ENCODE measurements at places on chromosomes 5 and 9.

- DNase-seq: no peak
These were observed 17.3 kb downstream of the CENPH start for GRCh38 chr5:69206528-69207190.

- DNase-seq: no peak
These were observed 6.8 kb upstream of the HNRNPA0 start for GRCh38 chr5:137760719-137761516.

DNA sequence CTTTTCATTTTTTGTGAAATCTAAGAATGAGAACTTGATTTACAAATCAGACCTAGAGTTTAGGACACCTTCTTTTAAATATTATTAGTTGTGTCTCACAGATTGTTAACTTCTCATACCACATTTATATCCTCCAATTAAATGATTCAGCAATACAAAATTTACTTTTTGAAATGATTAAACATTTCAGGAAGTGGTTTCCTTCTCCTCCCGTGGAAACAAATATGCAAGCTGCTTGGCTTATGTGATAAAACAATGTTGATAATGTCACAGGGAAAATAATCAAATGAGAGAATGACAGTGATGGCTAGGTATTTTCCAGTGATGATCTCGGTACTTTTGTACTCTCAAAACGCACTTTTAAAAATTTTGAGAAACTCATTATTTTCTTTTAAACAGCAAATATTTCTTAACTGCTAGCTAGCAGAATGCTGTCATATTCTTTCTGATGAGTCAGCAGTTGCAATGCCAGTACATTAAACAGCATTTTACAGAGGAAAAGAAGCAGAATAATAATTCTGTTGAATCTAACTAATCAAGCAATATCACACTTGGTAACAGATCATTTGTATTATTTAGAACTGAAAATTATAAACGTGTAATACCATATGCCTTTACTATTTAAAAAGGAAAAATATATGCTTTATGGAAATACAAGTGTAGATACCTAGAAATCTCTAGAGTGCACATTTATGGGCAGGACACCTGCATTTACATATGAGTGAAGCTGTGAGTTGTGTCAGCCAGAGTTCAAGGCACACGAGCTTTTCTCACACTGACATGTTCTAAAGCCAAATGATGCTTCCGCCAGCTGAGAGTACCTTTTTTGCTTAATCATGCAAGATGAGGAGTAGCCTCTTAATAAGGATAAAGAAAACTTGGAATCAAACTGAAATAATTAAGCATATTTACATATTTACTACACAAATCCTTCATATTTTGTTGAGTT lies 53.6 kb upstream of the CDH18 start:
- DNase-seq: no peak

GRCh38 chr5:82277987-82278710 lies at the start of gene RPS23:
Gene RPS23 (minus strand): TSS chr5:82278354. CDS start chr5:82278323, 31 bp downstream.
- DNase-seq: peak; percentile 68

- no peak for DNase-seq
These were observed 399.4 kb downstream of the CTNND2 start for GRCh38 chr5:11504886-11505193.

- no peak for DNase-seq
These were observed 333.9 kb upstream of the TLE4 start for GRCh38 chr9:79237861-79238260.

- no peak for DNase-seq
These were observed 13.0 kb downstream of the DNAJC18 start for GRCh38 chr5:139426203-139426885.

GRCh38 chr9:136244122-136244968 lies 1.3 kb downstream of the QSOX2 start:
- no peak for DNase-seq

GRCh38 chr9:27489087-27489876 lies 34.8 kb upstream of the IFNK start:
- no peak for DNase-seq

GRCh38 chr5:13957032-13957645 lies 12.7 kb upstream of the DNAH5 start:
- DNase-seq: no peak

DNA sequence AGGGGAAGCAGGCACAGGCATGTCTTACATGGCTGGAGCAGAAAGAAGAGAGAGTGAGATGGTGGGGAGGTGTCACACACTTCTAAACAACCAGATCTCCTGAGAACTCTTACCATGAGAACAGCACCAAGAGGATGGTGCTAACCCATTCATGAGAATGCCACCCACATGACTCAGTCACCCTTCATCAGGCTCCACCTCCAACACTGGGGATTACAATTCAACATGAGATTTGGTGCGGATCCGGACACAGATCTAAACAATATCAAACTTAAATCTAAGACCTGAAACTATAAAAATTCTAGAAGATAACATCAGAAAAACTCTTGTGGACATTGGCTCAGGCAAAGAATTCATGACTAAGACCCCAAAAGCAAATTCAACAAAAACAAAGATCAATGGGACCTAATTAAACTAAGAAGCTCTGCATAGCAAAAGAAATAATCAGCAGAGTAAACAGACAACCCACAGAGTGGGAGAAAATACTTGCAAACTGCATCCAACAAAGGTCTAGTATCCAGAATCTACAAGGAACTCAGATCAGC lies 65.4 kb downstream of the SPATA31C2 start:
- no peak for DNase-seq

DNA sequence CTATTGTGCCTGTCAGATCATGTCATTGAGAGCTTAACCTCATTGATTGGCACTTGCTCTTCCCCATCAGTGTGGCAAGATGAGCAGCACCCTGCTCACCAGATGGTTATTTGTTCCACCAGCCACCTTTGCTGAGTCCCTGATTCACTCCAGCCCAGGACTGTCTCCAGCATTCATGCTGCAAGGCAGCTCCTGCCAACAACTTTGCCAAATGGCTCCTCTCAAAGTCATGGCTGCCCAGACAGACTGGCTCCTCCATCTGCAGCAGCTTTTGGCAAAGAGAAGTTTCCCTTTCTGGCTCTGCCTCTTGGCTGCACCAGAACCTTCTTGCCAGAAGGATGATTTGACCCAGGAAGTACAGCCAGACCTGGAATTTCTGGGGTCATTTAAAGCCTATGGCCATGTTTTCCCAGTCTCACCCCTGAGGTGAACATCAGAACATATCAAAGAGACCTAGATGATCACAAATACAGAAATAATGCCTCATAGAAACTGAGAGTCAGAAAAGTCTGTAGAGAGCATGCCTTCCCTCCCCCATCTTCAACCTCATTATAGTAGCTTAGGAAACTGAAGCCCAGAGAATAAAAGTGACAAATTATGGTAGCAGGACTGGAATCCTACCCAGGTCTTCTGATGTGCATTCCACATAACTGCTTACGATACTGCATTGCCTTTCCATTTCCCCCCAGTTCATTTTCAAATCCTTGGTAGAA lies 10.4 kb downstream of the PPP2R2B start:
- DNase-seq: no peak

DNA sequence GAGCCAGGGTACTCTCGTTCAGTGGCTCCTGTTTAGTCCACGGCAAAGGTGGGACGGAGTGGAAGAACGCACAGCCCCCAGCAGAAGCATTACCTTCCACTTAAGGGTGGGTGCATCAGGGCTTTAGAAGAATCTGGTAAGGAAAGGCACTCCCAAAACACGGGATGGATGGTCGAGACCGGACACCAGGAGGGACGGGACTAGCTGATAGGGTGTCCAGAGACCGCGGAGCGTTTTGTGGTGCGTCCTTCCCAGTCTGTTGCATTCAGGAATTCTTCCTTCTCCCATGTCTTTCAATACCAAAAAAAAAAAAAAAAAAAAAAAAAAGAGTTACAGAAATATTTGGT lies 545 bp upstream of the CTSV start:
- no peak for DNase-seq

DNA sequence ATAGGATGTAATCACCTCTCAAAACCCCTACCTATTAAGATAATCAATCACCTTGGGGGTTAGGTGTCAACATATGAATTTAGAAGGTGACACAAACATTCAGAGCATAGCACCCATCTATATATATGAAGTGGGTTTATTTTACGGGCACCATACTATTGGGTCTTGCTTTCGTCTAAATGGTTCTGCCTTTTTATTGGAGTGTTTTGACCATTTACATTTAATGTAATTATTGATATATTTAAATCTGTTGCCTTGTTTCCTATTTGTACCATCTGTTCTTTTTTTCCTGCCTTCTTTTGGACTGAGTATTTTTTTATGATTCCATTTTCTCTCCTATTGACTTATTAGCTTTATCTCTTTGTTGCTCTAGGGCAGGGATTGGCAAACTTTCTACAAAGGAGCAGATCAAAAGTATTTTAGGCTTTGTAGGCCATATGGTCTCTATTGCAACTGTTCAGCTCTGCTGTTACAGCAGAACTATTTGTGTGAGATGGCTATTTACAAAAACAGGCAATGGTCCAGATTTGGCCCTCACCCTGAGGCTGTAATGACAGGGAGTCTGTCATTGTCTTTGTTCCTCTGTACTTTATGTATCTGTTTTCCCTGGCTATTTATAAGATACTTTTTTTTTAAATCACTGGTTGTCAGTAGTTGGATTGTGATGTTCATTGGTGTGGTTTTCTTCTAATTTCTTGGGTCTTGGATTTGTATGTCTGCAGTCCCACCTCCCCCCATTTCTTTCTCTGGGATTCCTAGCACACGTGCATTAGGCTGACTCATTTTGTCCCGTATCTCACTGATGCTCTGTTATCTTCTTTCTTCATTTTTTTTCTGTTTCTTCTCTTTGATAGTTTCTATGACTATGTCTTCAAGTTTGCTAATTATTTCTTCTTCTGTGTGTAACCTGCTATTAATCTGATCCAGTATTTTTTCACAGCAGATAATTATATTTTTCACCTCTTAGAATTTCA lies 127.1 kb downstream of the DAB2IP start:
- DNase-seq: no peak

GRCh38 chr5:88689668-88690408 lies 193.1 kb downstream of the MEF2C start:
- no peak for DNase-seq

DNA sequence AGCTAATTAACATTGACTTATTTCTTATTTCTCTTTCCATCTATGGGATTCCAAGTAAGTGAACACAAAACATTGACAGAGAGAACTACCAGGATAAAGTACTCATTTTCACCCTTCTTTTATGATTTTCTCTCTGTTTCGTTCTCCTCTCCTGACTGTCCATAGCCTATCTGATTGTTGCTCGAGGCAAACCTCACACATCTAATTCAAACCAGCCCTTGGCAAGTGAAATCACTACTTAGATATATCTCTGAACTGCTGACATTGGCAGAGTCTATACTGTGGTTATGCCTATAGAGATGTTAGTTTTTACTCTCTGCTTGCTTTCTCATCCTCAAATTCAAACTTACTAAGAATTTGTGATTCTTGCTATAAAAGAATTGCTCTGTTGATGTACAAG lies 248.8 kb downstream of the ISL1 start:
- DNase-seq: no peak

- DNase-seq: no peak
These were observed 274.7 kb downstream of the FBXL7 start for GRCh38 chr5:15774632-15775031.

DNA sequence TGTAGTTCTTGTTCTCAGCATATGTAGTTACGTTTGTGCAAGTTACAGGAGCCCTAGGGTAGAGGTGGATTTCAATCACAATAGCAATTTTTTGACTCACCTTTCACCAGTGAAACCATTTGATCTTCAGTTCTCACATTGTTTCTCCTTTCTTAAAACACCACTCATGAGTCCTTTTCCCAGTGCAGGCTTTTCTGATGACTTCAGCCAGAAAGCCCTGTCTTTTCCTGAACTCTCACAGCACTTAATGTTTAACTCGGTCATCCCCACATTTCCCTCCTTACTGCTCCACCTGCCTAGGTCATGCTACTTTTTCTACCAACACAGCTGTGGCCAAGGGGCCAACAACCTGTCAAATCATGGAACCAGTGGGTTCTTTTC lies 37.9 kb downstream of the ARHGEF28 start:
- no peak for DNase-seq

DNA sequence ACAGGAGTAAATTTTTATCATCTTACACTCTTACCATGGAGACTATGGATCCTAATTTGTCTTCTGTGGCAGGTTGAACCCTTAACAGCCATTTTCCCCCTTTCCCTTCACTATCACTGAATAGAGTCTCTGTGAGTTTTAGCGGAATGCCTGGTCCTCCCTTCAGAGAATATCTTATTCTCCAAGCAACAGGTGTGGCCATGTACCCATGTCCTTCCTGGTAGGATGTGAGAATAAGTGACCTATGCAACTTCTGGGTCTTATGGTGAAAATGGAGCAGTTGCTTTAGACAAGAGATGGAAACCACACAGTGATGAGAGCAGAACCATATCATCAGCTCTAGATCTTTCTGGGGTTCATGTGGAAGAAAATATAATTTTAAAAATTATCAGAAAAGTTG lies 312.6 kb downstream of the MCTP1 start:
- DNase-seq: no peak

DNA sequence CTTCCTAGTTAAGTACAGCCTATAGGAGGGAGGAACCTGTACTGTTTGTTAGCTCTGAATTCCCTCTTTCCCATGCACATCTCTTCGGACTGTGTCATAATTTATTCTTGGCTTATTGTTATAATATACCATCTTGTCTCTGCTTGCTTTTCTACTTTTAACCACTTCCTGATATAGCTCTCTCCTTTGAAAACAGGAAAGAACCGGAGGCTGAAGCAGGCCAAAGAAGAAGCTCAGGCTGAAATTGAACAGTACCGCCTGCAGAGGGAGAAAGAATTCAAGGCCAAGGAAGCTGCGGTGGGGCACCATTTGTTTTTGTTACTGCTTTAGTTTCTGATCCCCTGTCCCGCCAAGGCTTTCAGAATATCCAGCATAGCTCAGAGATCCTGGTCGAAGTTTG lies 4.8 kb downstream of the ATP6V1G1 start:
- DNase-seq: no peak

DNA sequence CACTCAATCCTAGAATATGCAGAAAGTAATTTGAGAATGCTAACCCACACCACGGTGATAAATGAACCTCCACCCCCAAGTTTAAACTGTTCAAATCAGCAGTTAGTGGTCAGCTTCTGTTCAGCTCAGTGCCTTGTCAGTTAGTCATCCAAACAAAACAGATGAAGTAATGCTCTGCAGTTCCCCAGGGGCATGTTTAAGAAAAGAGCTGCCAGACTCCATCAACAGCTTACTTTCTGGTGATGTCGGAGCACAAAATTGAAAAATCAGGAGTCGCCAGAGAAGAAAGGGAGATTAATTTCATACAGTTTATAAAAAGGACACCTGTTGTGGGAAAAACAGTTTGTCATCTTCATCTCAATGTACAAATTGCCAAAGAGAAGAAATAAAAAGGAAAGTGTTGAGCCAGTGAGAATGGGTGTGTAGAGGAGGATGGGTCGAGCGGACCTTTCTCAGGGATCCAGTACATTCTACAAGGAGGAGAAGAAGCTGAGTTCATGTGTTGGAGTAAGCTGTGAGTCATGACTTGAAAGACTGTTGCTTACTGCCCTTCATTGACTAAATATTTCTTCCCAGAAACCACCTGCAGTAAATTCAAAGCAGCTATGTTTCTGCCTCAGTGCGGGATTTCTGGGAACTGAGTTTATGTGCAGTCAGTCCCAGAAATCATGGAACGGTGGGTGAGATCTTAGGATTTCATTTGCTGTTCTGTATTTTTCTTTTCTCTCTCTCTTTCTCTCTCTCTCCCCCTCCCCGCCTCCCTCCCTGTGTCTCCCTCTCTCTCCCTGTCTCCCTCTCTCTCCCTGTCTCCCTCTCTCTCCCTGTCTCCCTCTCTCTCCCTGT lies 13.7 kb downstream of the TRIO start:
- DNase-seq: no peak

- no peak for DNase-seq
These were observed 30.6 kb upstream of the TTC1 start for GRCh38 chr5:159978358-159978757.
